ENCODE measurements at places on chromosomes 4 and X. TPM values are rescaled to one million over a fixed set of nuclear protein-coding genes. Genes with fewer than 3 reads are reported as not detected.

The PAGE5 gene
- total RNA-seq: not detected

The KIAA1210 gene
- not detected for total RNA-seq

DNA sequence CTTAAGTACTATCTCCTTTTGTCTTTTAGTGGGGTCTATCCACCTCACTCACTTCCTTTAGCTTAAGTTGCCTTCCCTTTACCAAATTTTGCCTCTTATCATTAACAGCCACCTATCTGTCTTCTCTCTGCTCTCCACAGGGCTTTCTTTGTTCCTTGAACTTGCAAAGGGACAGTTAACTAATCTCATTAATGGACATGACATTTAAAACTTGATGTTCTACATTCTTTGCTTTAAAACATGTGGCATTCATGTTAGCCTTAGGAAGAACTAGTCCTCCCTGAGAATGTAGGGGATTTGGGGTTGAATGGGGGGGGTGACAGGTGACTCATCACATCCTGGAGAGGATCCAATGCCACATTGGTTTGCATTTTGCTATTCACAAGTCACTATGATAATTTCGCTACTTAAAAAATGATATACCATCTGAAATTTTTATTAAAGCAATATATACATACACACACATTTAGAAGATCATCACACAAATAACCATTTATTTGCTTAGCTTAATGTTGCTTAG is 41.0 kb upstream of the DMD start:
- H3K27ac ChIP-seq: no peak overlapping the region
- H3K4me3 ChIP-seq: no peak overlapping the region
- no peaks in the 10 kb centered on the region for H3K36me3 ChIP-seq
- no peak for DNase-seq
- H3K27me3 ChIP-seq: no peaks in the 10 kb centered on the region
- H3K4me1 ChIP-seq: no peaks in the 10 kb centered on the region

DNA sequence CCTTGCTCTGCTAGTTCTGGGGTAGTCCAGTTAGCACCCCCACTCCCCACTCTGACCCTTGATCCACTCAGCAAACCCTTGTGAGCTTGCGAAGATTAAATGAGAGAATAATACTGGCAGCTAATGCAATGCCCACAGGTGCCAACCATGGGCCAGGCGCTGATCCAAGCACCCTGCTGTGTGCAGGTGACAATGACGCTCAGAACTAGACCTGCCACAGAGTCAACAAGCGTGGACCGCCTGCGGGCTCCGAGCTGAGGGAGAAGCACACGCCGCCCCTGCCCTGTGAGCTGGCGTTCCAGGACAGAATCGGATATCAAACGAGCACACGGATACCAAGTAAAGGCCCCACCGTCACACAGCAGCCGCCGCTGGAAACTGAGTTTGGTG is 129.2 kb downstream of the FAM53A start:
- DNase-seq: no peak
- H3K4me3 ChIP-seq: no peak overlapping the region
- H3K27me3 ChIP-seq: no peaks in the 10 kb centered on the region
- no peaks in the 10 kb centered on the region for H3K4me1 ChIP-seq
- H3K27ac ChIP-seq: no peak overlapping the region
- H3K36me3 ChIP-seq: no peaks in the 10 kb centered on the region

- H3K36me3 ChIP-seq: no peaks in the 10 kb centered on the region
- H3K27me3 ChIP-seq: peaks cover 11% of the 10 kb centered on the region
- H3K27ac ChIP-seq: no peak overlapping the region
- H3K4me1 ChIP-seq: peaks cover 2% of the 10 kb centered on the region
- no peak for DNase-seq
Measured at GRCh38 chrX:11755724-11756123, 2.3 kb upstream of the MSL3 start.

All from endothelial cell of umbilical vein (primary cell).